ENCODE measurements at places on chromosomes 5 and 9. TPM values are rescaled to one million over a fixed set of nuclear protein-coding genes. Genes with fewer than 3 reads are reported as not detected.
A peak's percentile ranks its signal among the peaks of the same experiment; 100 is the strongest.

DNA sequence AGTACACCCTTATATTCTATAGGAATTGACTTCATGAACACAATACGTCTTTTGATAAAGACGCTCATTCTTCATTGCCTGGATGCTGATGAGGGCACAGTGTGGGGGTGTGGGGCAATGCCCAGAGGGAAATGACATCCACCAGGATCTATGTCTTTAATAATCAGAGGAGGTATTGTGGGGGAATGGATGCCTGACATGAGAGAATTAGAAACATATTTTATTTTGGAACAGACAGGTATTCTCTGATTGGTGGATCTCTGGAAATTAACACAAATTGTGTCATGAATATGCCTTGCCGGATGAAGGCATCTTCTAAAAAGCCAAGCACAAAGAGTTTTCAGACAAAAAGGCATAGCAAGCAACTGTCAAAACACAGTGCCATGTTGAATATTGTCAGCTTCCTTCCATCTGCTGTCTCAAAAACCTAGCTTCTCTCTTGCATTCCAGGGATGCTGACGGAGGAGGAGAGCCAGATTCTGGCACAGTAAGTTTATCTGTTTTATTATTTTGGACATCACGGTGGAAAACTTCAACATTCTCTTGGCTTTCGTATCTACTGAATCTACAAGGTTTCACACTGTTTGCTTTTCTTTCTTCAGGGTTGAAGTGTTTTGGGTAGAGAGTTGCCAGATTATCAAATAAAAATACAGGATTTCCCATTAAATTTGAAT, 3.9 kb upstream of the C5orf58 start:
- no peak for DNase-seq

DNA sequence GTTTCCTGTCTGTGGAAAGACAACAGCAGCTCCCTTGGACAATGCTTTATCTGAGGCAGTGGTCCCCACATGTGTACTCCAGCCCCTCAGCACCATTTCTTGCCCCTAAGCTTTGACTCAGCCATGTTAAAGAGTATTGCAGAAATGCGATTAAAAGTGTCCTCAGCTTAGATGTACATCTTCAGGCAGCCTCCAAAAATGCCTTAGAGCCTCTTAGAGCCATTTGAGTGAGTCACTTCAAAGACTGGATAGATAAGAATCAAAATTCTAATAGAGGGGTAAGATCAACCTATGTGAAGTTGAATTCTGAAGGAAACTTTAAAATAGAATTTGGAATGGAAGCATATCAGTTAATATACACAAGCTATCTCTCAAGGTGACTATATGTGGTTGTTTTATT, 296.3 kb downstream of the ADAMTS6 start:
- DNase-seq: no peak

GRCh38 chr9:2106666-2107065, 91.5 kb downstream of the SMARCA2 start:
- DNase-seq: no peak

GRCh38 chr9:114383521-114384231, 4.1 kb downstream of the AKNA start:
- no peak for DNase-seq

GRCh38 chr5:131279204-131279603, 15.4 kb downstream of the CDC42SE2 start:
- DNase-seq: no peak

- DNase-seq: peak; percentile 24
Measured at GRCh38 chr9:15403155-15403554, 19.5 kb upstream of the SNAPC3 start.

WNK2 gene
- under 0.01 TPM for total RNA-seq

SLC45A2 gene
- under 0.01 TPM for total RNA-seq

ATP10B gene
- under 0.01 TPM for total RNA-seq

CYLC2 gene
- not detected for total RNA-seq

DMRT3 gene
- total RNA-seq: not detected

NPR2 gene
- 1.5 TPM for total RNA-seq

Measured in dermis microvascular lymphatic vessel endothelial cell (primary cell).